ENCODE measurements at places on chromosomes 6 and 20. TPM values are rescaled to one million over a fixed set of nuclear protein-coding genes. Genes with fewer than 3 reads are reported as not detected.

- DNase-seq, result no peak
Measured at GRCh38 chr6:148955441-148955840, 208.6 kb downstream of the UST start.

GRCh38 chr20:15699431-15700146 is 873.7 kb downstream of the KIF16B start:
- no peak for DNase-seq

DNA sequence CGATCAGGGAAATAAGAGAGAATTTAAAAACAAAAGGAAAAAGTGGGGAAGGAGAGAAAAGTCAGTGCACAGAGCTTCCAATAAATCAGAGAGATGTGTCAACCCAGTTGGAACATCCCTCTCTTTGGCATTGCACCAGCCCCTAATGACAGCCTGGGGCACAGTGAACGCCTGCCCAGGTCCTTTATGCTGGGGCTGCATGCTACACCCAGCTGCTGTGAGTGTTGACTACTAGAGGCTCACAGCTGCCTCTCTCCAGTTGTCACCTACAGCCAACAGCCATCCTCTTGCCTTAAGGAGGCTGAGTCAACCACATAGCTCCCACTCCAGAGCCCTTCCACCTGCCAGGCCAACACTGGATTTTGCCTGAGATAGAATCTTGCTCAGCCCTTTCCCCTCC is 19.0 kb downstream of the OR2H2 start:
- no peak for DNase-seq

DLGAP4 gene
- total RNA-seq, result 18.5 TPM

BNIP5 gene
- not detected for total RNA-seq

OOEP gene
- 0.45 TPM for total RNA-seq

LY6G6F gene
- not detected for total RNA-seq
